Right atrium auricular region (tissue), 2 donors: ENCODE measurements at places on chromosomes 11 and 22.

DNA sequence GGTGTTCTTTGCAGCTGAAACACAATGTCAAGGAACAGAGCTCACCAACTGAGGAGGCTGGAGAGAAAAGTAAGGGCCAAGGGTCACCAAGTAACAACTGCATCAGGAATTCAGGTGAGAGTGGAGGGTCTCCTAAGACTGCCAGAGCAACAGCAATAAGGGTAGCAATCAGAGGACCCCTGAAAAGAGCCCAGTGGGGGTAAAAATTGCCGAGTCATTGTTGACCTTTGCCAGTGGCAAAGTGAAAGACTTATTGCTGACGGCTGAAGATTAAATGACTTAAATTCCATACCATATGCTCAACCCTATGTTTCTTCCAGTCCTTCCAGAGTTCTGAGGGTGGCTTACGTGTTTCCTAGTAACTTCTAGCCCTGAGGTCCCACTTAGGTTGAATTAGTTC is 51.9 kb upstream of the ARHGAP42 start:
- H3K36me3 ChIP-seq: no peaks in the 10 kb centered on the region
- H3K27ac ChIP-seq: no peak overlapping the region
- no peak overlapping the region for H3K4me3 ChIP-seq

DNA sequence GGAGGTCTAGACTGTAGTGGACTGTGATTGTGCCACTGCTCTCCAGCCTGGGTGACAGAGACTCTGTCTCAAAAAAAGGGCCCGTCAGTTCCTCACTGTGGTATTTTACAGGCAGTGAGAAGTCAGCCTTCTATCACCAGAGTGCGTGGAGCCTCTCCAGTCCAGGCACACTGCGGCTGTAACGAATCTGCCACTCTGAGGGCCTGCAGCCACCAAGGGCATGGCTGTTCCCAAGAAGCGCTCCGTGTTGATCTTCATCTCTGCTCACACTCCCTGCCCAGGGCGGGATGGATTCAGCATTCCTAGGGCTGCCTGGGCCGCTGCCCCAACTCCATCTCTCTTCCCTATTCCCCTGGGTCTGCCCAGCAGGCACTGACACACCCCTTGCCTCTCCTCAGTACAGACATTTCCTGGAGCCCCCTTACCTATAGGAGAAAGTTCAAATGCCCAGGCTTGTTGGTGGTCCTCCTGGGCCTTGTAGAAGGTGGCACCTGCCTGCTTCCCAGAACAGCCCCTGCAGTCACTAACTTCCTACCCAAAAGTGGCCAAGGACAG is 148.4 kb downstream of the CACNA1I start:
- DNase-seq: no peak

GRCh38 chr22:34798605-34799004 is 267.4 kb upstream of the ISX start:
- H3K36me3 ChIP-seq: no peaks in the 10 kb centered on the region
- H3K27ac ChIP-seq: no peak overlapping the region
- H3K4me3 ChIP-seq: no peak overlapping the region
- no peak for DNase-seq

- no peaks in the 10 kb centered on the region for H3K36me3 ChIP-seq
- H3K27me3 ChIP-seq: no peaks in the 10 kb centered on the region
- no peak for DNase-seq
- H3K4me1 ChIP-seq: no peaks in the 10 kb centered on the region
- H3K4me3 ChIP-seq: no peak overlapping the region
Observed at GRCh38 chr11:57903441-57904123, 120.1 kb upstream of the OR9Q1 start.

- H3K4me3 ChIP-seq: no peak overlapping the region
- H3K4me1 ChIP-seq: peaks cover 27% of the 10 kb centered on the region
- H3K36me3 ChIP-seq: no peaks in the 10 kb centered on the region
- H3K27ac ChIP-seq: no peak overlapping the region
- DNase-seq: no peak
Observed at GRCh38 chr11:78344676-78345075, 72.9 kb downstream of the GAB2 start.
